ENCODE measurements at places on chromosomes 11 and 22.

- DNase-seq, result no peak
Observed at GRCh38 chr11:122634501-122634900, 21.0 kb upstream of the UBASH3B start.

GRCh38 chr22:43439368-43440103, 27.7 kb downstream of the MPPED1 start:
- DNase-seq, result no peak

DNA sequence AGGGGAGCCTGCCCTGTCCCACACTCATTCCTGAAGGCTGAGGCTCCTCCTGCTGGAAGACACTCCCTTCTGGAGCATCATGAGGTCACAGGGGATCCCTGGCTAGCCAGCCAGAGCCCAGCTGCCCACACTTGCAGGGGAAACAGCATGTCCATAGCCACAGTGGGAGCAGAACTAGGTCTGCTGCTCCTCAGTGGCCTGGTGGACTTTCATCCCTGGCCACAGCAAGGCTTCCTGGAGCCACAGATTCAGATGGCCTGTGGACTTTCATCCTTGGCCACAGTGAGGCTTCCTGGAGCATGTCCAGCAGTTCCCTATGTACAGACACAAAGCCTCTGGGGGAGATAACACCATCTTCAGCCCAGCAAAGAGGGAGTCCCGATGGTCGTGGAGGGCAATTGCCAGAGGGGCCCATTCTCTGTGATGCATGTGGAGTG, 5.9 kb upstream of the APOL6 start:
- DNase-seq, result no peak

DNA sequence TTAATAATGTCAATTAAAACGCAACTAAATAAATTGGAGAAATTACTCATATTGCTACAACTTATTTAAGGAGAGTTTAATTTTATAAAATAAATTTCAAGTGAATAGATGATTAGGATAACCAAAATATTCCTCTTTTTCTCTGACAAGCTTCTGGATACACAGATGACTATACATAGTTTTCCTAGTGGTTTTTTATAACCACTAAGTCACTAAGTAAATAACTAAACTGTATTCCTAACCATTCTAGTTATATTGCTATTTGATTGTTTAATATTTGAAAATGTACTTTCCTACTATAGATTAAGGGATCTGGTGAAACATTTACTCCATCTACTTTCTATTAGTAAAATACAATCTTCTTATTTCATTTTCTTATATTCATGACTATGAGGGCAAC, 4.7 kb upstream of the ANGPTL5 start:
- DNase-seq, result no peak

GRCh38 chr11:102229510-102230123, 87.7 kb upstream of the BIRC3 start:
- no peak for DNase-seq

GRCh38 chr11:70806461-70807194, 408.3 kb downstream of the CTTN start:
- DNase-seq, result no peak

GRCh38 chr11:130052567-130052966, 17.1 kb upstream of the APLP2 start:
- DNase-seq, result no peak

DNA sequence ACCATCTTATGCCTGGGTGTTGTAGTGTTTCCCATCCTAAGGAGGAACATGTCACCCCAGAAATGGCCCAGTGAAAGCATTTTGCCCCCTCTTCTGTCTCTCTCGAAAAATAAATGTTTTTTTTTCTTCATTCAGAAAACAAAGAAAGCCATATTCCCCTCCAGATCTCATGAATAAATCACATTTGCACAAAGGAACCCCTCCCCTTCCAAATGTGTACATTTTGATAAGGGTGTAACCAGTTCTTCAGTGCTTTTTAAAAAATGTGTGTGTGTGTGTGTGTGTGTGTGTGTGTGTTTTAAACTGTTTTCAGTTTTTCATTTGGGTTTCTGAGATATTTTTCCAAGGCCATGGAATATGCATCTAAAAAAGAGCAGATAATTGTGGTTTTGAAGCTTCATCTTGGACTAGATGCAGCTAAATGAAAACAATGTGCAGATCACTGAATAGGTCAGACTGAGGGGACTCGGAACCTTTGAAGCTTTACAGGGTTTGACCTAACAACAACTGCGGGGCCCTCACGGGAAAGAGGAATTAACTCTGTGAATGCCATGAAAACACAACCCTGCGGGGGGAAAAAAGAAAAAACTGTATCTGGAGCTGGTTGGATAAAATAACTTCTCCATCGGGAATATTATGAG, 76.4 kb downstream of the YAP1 start:
- DNase-seq, result no peak

- DNase-seq, result no peak
Observed at GRCh38 chr22:30307041-30307574, 17.8 kb upstream of the CASTOR1 start.

DNA sequence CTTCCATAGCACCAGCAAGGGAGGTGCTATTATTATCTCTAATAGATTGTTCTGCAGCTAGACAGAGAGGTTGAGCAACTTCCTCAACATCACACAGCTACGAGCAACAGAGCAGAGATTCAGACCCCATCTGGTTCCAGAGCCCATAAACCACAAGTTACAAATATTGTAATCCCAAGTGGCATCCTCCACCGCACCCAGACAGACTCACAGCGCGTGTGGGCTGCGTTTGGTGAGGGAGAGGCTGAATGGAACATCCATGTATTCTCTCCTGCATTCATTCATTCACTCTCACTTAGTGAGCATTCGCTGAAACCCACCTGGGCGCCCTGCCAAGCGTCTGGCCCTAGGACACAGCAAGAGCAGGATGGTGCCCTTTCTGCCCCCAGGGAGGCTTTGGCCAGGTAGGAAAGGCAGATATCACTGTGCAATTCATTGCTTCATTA, 33.5 kb downstream of the LIF start:
- DNase-seq, result no peak
